ENCODE measurements at places on chromosomes 12 and 14.

DNA sequence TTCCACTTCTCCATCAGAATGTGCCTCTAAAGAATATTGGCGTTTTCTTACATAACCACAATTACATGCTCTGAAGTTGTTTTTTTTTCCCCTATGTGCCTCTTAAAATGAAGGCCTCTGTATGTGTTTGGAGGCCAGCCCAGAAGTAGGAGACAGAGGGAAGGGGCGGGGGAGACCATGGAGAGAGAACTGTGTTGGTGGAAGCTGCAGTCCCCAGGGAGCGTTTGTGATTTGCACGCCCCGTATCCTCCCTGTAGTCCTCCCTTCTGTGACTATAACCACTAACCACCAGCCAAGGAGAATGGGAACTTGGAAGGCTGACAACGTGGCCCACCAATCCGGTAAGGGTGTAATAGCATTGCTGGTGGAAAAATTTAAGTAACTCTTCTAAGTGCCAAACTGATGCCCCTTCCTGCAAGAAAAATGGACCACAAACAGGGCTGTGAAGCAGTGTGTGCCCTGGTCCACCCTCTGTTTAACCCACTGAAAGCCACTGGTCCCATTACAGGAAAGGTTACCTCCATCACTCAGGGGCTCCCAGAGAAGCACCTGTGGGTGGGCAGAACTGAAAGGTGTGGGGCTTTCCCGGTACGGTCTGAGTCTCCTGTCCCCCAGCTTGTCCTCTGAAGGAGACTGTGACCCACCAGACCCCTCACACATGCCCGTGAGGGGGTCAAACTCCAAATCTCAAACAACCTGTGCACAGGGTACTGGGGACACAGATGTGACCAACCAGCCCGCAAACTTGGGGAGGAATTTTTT lies 36.8 kb downstream of the CCDC88C start:
- no peak for DNase-seq

GRCh38 chr12:70733385-70733784 lies 96.2 kb upstream of the PTPRB start:
- DNase-seq = peak; percentile 6

GRCh38 chr14:88196925-88197324 lies 126.1 kb downstream of the KCNK10 start:
- DNase-seq = no peak

- DNase-seq = no peak
Measured at GRCh38 chr12:71233083-71233482, 75.3 kb upstream of the TSPAN8 start.

GRCh38 chr12:98748463-98748862 lies 103.4 kb downstream of the APAF1 start:
- no peak for DNase-seq

GRCh38 chr12:1117970-1118563 lies 127.0 kb downstream of the ERC1 start:
- peak; percentile 64 for DNase-seq

- DNase-seq = no peak
Measured at GRCh38 chr12:19183121-19183838, 53.7 kb downstream of the PLEKHA5 start.

GRCh38 chr14:81009346-81009745 lies 53.9 kb downstream of the TSHR start:
- no peak for DNase-seq

GRCh38 chr12:72766517-72766916 lies 494.3 kb downstream of the TRHDE start:
- DNase-seq = no peak

- DNase-seq = no peak
Measured at GRCh38 chr12:66033151-66033550, 97.4 kb downstream of the LLPH start.

DNA sequence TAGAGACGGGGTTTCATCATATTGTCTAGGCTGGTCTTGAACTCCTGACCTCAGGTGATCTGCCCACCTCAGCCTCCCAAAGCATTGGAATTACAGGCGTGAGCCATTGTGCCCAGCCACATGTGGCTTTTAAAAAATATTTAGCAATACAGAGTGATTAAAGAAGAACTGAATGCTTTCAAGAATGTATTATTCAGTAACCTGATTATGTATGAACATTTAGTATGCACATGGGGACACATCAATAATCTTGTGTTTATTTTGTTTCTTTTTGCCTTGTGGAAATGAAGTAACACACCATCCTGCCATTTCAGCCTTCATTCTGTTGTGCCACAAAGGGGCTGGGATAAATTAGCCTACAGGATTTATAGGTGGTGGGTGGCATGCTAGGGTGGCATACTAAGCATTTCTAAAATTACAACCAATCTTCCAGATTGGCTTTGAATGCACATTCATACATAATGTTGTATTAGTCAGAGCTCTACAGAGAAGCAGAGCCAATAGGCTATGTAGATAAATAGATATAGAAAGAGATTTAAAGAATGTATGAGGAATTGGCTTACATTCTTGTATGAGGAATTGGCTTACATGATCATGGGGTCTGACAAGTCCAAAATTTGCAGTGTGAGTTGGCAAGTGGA lies 25.5 kb upstream of the TXNRD1 start:
- DNase-seq = no peak

DNA sequence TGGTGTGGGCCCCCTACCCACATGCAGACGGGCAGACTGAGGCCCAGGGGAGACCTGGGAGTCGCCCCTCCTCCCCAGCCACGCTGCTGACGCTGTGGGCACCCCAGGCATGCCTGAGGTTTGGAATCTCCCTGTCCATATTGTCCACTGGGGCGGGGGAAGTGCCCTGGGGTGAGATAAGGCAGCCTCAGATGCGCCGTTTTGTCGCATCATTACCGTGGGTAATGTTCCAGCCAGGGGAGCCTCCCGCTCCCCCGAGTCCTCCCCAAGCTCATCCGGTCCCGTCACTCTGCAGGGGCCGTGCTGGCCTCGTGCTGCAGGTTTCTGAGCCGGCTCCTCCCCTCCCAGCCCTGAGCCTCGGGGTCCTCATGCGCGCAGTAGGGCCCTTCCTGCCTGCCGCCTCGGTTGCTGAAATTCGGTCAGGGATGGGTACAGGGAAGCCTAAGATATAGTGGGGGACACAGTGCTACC lies 11.4 kb downstream of the INF2 start:
- DNase-seq = no peak

GRCh38 chr12:53530920-53531319 lies 23.6 kb upstream of the NPFF start:
- DNase-seq = no peak
